ENCODE measurements at places on chromosomes 7 and 10.
A peak's percentile ranks its signal among the peaks of the same experiment; 100 is the strongest.

DNA sequence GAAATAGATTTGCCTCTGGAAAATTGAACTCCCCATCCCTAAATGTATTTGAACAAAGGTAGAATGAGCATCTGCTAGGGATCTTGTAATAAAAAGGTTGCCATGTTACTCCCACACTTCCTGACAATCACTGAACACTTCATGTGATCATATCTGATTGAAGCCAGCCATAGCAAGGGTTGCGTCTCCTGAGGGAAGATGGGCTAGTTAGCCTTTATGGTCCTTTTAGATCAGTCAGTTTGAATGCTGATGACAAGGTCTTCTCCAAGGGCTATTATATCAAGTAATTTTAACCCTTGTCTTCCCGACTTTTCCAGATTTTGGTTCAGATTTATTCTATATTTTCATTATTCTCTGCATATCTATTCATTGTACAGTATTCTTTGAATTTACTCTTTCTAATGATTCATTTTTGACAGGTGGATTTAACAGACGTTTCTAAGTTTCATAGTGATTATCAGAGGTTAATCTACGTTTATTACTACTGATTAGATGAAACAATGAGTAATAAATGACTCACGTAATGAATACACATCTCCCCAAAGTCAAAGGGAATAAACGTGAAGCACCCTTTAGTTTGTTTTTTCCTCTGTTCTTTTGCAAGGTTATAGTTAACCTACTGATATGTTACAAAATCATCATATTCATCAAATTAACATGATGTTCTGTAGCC is 28.1 kb downstream of the CSGALNACT2 start:
- no peak for DNase-seq

GRCh38 chr7:107212725-107213124 is 43.9 kb downstream of the HBP1 start:
- DNase-seq, result no peak

- no peak for DNase-seq
Measured at GRCh38 chr10:116143673-116144222, 129.3 kb downstream of the GFRA1 start.

GRCh38 chr7:157129200-157129599 is 9.5 kb upstream of the UBE3C start:
- no peak for DNase-seq

DNA sequence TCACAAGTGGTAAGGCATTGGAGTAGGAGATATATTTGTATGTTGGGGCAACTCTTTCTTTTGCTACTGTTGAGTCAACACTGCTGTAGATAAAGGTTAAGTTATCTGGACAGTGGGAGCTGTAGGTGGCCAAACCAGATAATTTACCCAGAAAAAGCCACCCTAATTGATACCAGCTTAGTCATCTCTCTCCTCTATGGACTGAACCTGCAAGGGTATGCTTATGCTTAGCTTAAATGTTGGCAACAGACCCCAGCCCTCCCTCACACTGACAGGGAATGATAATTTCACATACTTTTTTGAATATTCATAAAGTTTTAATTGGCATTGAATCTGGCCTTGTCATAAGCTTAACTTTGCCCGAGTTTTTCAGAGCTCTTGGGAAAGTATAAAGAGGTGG is 66.3 kb downstream of the CREB5 start:
- no peak for DNase-seq

GRCh38 chr10:87660484-87661133 is 931 bp downstream of the PAPSS2 start:
- no peak for DNase-seq

GRCh38 chr7:105021352-105021751 is 7.3 kb downstream of the KMT2E start:
- no peak for DNase-seq

- DNase-seq, result no peak
Measured at GRCh38 chr10:96709525-96709924, 10.8 kb downstream of the PIK3AP1 start.

DNA sequence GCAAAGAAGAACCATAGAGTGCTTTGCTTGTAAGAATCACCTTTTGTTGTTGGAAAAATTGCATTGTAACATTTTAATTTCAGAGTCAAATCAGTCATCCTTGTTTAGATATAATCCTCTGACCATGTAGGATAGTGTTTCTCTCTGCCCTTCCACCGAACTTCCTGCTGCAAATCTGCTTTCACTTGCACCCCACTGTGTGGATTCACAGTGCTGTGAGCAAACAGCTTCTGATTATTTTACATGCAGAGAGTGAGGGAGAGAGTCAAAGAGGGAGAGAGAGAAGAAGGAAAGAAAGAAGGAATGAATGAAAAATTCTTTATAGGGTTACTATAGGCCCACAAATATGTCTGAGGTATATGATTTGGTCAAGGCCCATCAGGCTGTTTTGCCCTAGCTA is 30.0 kb upstream of the SEM1 start:
- no peak for DNase-seq

DNA sequence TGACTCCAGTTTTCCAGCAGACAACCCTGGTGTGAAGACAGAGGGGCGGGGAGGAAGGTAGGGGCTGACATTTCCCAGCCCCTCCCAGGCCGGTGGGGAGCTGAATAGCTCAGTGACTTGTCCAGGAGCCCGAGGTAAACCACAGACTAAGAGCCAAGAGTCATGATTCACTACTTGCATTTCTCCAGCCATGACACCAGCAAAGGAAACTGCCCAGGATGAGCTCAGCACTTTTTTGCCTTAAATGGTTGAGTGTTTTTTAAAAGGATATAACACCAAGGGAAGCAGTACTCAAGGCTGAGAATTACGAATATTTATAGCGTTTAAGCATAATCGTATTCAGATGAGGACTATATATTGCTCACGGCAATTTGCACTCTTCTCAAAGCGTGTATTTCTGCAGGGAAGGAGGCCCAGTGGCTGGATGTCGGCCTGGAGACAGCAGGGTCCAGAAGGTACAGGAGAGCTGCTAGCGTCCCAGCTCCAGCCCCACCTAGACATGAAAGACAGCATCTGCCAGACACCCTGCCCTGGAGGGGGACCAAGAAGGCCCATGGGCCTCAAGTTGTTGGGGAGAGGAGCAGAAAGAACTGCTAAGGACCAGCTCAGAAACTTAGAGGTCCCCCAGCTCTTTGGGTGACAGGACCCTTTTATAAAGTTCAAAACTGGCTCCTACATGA is 141.4 kb downstream of the GRID1 start:
- DNase-seq, result no peak

DNA sequence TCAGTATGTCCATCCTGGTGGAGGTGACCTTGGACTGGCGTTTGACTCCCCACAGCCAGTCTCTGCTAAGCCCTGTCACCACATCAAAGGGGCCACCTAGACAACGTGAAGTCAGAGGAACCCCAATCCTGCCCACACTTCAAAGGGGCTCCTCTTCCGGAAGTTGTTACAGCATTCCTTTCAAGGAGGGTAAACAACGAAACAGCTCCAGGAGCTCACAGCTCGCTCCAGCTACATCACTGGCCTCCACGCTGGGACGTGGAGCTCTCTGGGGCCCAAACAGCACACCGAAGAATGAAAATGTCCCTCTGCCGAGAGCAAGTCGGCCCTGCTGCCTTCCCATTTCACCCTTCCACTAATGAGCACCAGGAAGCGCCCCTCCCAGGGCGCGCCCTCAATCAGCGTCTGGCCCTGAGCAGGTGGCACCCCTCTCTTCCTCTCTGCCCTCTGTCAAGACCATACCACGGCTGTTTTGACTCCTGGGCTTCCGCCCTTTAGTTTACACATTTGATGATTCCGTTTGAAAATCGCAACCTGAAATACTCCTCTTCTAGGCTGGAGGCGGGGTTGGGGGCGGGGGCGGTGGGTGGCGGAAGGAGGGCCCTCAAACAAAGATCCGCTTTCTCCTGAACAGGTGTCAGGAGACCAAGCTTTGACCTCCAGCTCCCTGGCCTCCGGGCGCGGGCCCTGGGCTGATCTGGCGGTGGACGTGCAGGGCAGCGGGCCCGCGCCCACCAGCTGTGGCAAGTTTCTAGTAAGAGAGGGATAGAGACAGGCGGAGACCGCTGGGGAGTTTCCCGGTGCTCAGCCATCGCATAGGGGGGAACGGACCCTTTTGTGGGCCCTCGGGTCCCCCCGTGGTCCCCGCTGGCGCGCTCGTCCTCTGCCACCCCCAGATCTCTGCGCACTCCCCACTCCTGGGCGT is 53.1 kb upstream of the KDM7A start:
- DNase-seq, result peak; percentile 56

GRCh38 chr7:3482147-3482921 is 181.3 kb downstream of the SDK1 start:
- DNase-seq, result peak; percentile 20

- no peak for DNase-seq
Measured at GRCh38 chr7:20193242-20193777, 23.9 kb downstream of the MACC1 start.

- DNase-seq, result no peak
Measured at GRCh38 chr7:148289630-148290029, 300.9 kb upstream of the C7orf33 start.

DNA sequence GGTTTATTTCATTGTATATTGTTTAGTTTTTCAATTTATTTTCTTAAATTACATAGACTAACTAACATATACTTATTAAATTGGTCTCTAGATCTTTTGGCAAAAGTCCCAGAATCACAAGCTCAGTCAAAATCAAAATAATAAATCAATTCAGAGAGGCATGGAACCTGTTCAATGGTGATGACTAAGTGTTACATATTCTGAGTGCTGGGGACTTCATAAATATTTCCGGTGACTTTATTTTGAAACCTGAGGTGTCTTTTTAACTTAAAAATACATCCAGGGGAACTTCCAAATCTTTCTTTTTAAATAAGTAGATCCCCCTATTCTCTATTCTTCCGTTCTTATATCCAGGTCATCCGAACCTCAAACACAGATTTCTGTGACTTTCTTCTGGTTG is 89.6 kb upstream of the ZNF804B start:
- DNase-seq, result no peak

- DNase-seq, result peak; percentile 39
Measured at GRCh38 chr7:93920496-93921182, 896 bp upstream of the GNG11 start.

DNA sequence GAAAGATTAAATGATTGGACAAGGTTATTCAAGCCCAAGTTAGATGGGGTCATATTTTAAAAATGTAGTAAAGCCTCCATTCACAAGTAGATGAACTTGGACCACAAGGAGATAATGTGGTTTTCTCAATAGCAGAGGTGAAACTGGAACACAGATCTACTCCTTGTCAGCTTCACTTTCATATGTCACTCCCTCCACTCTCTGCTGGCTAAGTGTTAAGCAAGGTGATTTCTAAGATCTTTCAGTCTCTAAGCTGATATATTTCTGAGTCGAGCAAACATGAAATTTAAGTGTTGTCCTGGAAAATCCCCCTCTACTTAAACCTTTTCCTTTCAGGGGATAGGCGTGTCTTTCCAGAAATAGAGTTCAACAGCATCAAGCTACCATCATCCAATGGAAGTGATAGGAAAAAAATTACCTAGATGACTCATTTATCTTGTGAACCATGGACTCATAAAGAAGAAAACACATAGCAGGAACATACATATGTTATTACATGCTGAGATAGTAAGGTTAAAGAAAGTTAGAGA is 275.0 kb downstream of the PTEN start:
- DNase-seq, result no peak

DNA sequence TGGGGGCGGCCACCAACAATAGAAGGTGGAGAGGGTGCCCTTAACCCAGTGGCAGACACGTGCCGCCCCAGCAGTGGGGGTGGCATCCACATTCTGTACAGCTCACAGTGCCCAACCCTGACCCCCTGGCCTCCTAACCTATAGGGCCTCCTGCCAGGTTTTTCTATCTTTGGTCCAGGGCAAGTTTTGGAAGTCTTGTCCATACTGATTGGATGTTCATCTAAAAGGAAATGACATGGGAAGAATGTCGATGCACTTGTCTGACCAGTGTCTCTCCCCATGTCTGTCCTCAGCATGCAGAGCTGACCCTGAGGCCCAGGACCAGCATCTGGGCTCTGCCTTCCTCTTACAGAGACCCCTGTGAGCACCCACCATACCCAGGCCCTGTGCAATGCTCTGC is 32.3 kb upstream of the ANTXRL start:
- no peak for DNase-seq

GRCh38 chr10:44261710-44262455 is 123.0 kb downstream of the CXCL12 start:
- no peak for DNase-seq

DNA sequence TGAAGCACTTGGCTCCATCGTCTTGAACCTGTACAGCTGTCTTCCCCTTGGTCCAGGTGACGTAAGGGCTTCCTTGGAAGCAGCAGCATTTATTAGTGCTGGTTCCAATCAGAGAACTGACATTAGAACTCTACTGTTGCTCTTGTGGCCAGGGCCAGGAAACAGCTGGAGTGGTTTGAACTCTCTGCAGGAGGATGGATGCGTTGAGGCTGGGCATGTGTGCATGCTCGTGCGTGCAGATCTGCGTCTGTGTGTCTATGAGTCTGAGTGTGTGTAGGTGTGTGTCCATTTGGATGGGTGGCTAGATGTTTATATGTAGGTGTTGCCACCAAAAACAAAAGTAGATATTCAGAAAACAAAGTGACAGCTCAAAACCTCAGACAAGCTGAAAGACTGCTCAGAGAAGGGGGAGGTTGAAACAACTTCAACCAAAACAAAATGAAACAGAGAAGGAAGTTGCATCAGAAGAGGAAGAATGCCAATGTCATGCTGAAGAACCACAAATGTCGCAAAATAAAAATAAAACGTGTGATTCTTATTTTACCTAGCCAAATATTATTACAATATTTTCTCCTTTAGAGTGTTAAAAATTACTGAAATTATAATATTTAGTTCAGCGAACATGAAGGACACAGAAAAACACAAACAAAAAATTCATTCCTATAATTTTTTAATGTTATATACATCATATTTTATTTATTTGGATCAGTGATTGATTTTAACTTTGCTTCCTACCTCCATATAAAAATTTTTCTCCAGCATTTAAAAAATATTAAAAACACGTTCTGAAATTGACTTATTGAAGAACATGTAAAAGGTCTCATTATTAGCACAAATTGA is 96.1 kb upstream of the MKLN1 start:
- DNase-seq, result no peak
